ENCODE measurements at places on chromosomes 1 and 21. TPM values are rescaled to one million over a fixed set of nuclear protein-coding genes. Genes with fewer than 3 reads are reported as not detected.

DNA sequence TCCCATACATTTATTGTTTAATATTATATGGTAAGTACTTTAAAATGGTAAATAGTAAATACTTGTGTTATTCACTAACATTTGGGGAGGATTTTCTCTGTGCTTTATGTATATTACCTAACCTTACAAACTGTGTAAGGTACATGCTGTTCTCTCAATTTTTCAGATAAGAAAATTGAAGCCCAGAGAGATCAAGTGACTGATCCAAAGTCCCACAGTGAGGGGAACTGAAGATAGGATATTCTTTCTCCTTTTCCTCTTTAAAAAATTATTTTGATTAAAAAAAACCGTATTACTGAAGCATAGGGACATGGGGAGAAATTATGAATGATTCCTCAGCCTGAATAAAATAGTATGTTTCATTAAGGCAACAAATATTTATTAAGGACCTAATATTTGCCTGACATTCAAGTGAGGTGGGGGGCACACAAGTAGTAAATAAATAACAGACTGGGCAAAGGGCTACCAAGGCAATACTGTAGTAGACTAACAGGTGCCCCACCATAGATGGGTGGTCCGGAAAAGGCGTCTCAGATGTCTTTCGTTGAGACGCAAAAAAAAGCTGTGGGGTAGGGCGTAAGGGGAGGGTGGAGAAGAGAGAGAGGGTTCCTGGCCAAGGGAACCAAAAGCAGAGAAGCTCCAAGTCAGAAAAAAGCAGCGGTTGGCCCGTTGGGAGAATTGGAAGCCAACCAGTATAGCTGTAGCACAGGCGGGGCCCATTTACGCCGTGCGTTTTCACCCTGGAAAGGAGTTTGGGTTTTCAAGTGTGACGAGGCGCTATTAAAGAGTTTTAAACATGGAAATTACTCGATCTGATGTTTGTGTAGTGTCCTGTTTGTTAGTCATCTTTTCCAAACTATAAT lies 944 bp upstream of the AGO3 start:
- no peak for DNase-seq
- peak overlapping the region; percentile 92 for H3K4me3 ChIP-seq
- peaks cover 26% of the 10 kb centered on the region for H3K4me1 ChIP-seq
- peak overlapping the region; percentile 99 for H3K27ac ChIP-seq

GRCh38 chr1:110155878-110156522 lies 5.7 kb downstream of the SLC6A17 start:
- peaks cover 89% of the 10 kb centered on the region for H3K27me3 ChIP-seq
- no peaks in the 10 kb centered on the region for H3K36me3 ChIP-seq
- H3K4me3 ChIP-seq: no peak overlapping the region
- H3K4me1 ChIP-seq: no peaks in the 10 kb centered on the region
- peak; percentile 88 for DNase-seq

GRCh38 chr1:203175237-203175826 lies at the start of gene MYBPH:
Gene MYBPH (minus strand): TSS chr1:203175826. CDS start chr1:203175755, 71 bp downstream.
- H3K27ac ChIP-seq: no peak within 1 kb of the TSS
- no peaks in the 10 kb centered on the region for H3K4me1 ChIP-seq
- no peak for DNase-seq
- no peak within 1 kb of the TSS for H3K4me3 ChIP-seq
- H3K36me3 ChIP-seq: no peaks in the 10 kb centered on the region

GRCh38 chr1:110258734-110259133 lies 48.6 kb downstream of the KCNC4 start:
- H3K4me3 ChIP-seq: no peak overlapping the region
- no peaks in the 10 kb centered on the region for H3K36me3 ChIP-seq
- no peak overlapping the region for H3K27ac ChIP-seq
- DNase-seq: no peak

- H3K4me3 ChIP-seq: no peak overlapping the region
- no peaks in the 10 kb centered on the region for H3K36me3 ChIP-seq
- H3K27me3 ChIP-seq: no peaks in the 10 kb centered on the region
- no peak for DNase-seq
- no peaks in the 10 kb centered on the region for H3K4me1 ChIP-seq
Measured at GRCh38 chr1:197342044-197342565, 74.1 kb downstream of the CRB1 start.

DNA sequence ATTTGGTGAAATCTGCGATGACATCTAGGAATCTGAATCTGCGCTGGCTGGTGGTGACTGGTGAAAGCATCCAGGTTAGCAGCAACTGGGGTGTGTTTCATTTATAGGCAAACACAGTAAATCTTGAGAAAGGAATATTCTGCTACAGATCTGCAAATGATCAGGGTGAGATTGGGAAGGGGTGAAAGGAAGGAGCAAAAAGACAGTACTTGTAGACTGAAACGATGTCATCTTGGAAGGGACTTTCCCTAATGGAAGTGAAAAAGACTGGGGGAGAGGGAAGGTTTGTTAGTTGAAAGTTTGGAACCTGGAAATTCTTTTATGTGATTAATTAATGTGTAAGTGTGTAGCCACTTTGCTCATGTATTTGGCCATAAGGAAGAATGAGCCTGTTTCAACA lies 228.3 kb downstream of the FMN2 start:
- no peak for DNase-seq
- H3K27ac ChIP-seq: no peak overlapping the region
- no peak overlapping the region for H3K4me3 ChIP-seq
- peaks cover 2% of the 10 kb centered on the region for H3K36me3 ChIP-seq
- H3K27me3 ChIP-seq: peaks cover 14% of the 10 kb centered on the region
- H3K4me1 ChIP-seq: peaks cover 13% of the 10 kb centered on the region

- H3K27me3 ChIP-seq: no peaks in the 10 kb centered on the region
- no peak overlapping the region for H3K27ac ChIP-seq
- H3K36me3 ChIP-seq: peaks cover 16% of the 10 kb centered on the region
- H3K4me3 ChIP-seq: no peak overlapping the region
Measured at GRCh38 chr1:241600496-241600901, 39.7 kb downstream of the CHML start.

DNA sequence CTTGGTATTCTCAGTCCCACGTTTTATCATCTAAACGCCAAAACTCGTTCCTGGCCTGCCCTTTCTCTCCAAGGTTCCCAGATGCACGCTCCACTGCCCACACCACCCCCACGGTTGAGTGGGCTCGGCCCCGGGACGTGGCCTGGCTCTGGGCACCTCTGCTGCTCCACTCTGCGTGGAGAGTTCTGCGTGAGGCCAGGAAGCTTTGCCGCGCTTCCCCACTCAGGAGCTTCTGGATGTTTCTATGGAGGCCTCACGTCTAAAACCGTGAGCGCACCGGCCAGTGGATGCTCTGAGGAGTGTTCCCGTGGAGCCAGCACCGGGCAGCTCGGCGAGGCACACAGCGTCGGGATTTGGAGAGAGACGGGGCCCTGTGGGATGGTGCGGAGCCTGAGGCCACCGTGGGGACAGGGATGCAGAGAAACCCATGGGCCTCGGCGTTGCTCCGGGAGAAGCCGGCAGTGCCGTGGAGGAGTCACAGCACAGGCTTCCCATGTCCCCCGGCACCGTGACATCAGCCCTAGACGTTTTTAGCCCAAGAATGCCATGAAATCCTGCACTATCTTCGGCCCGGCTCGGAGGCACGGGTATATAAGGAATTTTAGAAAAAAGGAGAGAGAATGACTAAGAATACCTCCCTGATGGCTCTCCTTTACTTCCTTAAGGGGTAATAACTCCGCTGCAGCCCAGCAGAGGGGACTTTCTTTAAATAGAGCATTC lies 125.9 kb downstream of the PRDM16 start:
- no peak overlapping the region for H3K27ac ChIP-seq
- H3K27me3 ChIP-seq: peaks cover 3% of the 10 kb centered on the region
- H3K36me3 ChIP-seq: peaks cover 8% of the 10 kb centered on the region
- no peak for DNase-seq
- H3K4me1 ChIP-seq: peaks cover 42% of the 10 kb centered on the region
- no peak overlapping the region for H3K4me3 ChIP-seq

DNA sequence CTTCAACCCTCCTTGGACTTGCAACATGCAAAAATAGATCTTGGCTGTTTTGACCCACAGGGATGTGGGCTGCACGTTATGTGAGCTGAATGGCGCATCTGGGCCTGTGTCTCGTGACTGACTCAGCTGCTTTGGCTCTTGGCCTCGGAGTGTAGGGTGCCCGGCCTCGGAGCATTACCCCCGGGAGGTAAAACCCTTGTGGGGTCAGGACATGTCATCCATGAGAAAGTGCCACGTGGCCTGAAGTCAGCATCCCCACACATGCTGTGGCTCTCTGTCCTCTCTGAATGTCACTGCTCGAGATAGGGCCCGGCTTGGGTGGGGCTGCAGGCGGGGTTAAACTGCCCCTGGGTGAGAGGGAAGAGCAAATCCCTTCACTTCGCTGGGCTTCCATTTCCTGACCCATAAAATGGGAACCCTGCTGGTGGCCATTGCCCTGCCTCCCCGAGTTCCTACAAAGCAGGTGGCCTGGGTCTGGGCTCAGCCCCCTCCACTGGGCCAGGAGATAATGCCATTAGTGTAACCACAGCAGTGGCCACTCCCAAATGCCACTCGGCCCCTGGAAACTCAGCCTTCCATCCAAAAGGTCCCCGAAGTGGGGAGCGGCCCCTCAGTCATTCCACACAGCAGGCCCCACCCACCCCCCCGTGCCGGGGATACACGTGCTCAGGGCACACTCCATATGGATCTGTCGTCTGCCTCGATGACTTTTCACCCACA lies 22.8 kb upstream of the TSPEAR start:
- DNase-seq: no peak
- no peak overlapping the region for H3K27ac ChIP-seq
- H3K27me3 ChIP-seq: peaks cover 33% of the 10 kb centered on the region
- H3K4me1 ChIP-seq: no peaks in the 10 kb centered on the region
- H3K4me3 ChIP-seq: no peak overlapping the region
- H3K36me3 ChIP-seq: no peaks in the 10 kb centered on the region

RHCE gene
- total RNA-seq: not detected

TMPRSS15 gene
- total RNA-seq: not detected

TMEM52 gene
- 1.8 TPM for total RNA-seq

S100A7 gene
- total RNA-seq: not detected

ZNF678 gene
- 24.1 TPM for total RNA-seq

DPM3 gene
- total RNA-seq: 45.6 TPM

PPFIA4 gene
- total RNA-seq: 0.87 TPM

Measured in progenitor cell of endocrine pancreas (in vitro differentiated cells).